Prostate gland (tissue), 2 donors: ENCODE measurements at places on chromosomes 5 and 9.

GRCh38 chr5:81147886-81148571 is 85.1 kb upstream of the CKMT2 start:
- no peak for DNase-seq

DNA sequence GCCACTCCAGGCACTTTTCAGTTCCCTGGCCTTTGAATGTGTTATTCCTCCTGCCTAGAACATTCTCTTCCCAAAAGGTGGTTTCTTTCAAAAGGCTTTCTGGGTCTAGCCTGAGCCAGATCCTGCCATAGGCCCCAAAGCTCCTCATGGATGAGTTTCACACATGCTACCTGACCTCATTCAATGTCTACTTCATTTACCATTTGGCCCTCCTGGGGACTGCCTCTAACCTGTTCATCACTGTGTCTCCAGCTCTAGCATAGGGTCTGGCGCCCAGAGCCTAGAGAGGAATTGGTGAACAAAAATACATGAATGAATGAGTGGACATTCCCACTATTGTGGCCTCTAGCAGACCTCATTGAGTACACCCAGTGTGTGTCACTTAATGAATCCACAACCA is 5.4 kb upstream of the P4HA2 start:
- no peak for DNase-seq

DNA sequence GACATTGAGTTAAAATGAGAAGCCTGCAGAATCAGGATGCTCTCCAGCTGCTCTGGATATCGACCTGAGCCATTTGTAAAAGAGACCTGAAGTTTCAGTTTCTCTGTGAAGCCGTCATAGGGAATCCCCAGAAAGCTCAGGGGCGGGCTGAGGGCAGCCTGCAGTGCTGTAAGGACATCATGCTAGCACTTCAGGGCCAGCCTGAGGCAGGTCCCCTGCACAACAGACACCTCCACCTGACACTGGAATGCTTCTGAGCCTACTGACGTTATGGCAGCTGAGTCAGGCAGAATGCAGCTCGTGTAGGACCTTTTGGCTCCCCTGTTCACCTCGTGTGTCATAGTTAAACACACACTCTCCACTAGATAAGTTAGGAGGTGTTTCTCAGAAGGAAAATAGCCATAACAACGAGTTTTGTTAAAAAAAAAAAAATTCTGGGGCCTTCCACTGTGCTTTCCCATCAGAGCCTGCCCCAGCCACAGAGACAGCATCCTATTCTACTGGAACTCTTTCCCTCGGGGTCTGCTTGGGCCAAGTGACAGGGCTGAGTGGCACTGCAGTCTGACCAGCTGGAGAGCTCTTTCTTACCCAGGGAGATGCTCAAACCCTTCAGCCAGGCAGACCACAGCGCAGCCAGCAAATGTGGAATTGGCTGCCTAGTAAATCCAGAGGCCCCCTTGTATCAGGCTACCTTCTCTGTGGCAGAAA is 354.9 kb downstream of the DIRAS2 start:
- DNase-seq, result no peak

- no peak for DNase-seq
Observed at GRCh38 chr9:123544007-123544827, 188.2 kb downstream of the CRB2 start.

GRCh38 chr5:76524868-76525267 is 98.3 kb downstream of the F2RL2 start:
- DNase-seq, result no peak

- DNase-seq, result no peak
Observed at GRCh38 chr5:96148376-96148775, 186.7 kb upstream of the ELL2 start.
